Fibroblast of skin of abdomen (primary cell): ENCODE measurements at places on chromosomes 3 and 15.

- DNase-seq, result peak; percentile 20
Observed at GRCh38 chr3:52171514-52172261, 17.5 kb upstream of the POC1A start.

DNA sequence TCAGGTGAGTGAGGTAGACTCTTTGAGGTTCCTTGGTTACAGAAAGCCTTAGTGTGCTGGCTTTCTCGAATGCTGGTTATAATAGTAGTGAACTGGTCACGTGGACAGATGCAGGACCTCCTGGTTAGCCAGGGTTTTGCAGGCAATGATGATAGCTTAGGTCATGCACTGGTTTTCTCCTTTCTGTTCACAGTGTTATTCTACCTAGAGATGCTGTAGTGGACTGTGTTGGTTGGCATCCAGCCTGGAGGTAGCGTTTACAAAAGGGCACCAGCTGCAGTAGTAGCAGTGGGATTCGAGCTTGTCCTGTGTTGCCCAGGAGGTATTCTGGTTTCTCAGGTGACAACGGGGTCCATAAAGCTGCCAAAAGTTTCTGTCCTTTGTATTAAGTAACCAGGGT is 27.0 kb downstream of the PCCB start:
- DNase-seq, result no peak

- DNase-seq, result peak; percentile 72
Observed at GRCh38 chr15:74438721-74439316, 5.1 kb upstream of the SEMA7A start.

- DNase-seq, result no peak
Observed at GRCh38 chr3:135383301-135383700, 582.2 kb upstream of the PPP2R3A start.

DNA sequence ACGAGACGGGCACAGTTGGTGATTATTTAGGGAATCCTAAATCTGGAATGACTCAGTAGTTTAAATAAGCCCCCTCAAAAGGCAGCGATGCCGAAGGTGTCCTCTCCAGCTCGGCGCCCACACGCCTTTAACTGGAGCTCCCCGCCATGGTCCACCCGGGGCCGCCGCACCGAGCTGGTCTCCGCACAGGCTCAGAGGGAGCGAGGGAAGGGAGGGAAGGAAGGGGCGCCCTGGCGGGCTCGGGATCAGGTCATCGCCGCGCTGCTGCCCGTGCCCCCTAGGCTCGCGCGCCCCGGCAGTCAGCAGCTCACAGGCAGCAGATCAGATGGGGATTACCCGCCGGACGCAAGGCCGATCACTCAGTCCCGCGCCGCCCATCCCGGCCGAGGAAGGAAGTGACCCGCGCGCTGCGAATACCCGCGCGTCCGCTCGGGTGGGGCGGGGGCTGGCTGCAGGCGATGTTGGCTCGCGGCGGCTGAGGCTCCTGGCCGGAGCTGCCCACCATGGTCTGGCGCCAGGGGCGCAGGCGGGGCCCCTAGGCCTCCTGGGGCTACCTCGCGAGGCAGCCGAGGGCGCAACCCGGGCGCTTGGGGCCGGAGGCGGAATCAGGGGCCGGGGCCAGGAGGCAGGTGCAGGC is 318.0 kb downstream of the FGF12 start:
- DNase-seq, result peak; percentile 9

DNA sequence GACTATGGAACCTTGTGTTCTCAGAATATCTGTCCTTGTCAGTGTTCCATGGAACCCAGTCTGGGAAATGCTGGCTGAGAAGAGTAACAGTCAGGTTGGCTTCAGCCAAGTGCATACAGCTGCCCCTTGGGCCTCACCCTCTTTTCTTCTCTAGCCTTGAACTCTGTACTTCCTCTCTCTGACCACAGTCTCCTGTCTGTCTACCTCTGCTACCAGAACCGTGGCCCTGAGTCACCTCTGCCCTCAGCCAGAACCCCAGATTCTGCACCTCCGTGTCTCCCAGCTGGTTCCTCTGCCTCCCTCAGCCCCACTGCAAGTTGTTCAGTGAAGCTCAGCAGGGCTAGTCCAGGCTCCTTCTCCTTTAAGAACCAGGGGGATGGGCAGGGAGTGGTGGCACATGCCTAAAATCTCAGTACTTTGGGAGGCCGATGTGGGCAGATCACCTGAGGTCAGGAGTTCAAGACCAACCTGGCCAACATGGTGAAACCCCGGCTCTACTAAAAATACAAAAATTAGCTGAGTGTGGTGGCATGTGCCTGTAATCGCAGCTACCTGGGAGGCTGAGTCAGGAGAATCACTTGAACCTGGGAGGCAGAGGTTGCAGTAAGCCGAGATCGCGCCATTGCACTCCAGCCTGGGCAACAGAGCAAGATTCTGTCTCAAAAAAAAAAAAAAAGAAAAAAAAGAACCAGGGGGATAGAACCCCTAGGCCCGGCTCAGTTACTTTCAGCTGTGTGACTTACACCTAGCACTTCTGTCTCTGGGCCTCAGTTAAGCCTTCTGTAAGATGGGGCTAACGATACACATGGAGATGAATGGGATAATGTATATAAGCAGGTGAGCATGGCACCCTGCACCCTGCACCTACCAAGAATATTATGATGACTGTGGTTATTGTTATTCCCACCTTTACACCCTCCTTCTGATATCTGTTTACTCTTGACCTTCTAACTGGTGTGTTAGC is 24.3 kb upstream of the TATDN2 start:
- DNase-seq, result no peak

DNA sequence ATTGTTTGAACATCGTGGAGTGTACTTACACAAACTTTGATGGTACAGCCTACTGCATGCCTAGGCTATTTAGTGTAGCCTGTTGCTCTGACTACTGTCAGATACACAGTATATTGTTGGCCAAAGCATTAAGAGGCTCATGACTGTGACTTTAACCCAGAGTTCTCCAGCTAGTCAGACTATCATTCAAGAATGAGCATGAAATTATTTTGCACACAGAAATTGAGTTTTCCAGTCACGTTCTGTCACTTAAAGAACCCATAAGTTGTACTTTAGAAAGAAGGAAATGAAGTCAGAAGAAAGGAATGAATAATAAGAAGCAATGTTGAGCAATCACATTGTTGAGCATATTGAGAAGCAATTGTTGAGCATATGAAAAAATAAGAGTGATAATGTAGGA is 37.6 kb upstream of the SLC22A13 start:
- peak; percentile 73 for DNase-seq

GRCh38 chr3:161403251-161403650 is 31.9 kb upstream of the SPTSSB start:
- DNase-seq, result peak; percentile 4

DNA sequence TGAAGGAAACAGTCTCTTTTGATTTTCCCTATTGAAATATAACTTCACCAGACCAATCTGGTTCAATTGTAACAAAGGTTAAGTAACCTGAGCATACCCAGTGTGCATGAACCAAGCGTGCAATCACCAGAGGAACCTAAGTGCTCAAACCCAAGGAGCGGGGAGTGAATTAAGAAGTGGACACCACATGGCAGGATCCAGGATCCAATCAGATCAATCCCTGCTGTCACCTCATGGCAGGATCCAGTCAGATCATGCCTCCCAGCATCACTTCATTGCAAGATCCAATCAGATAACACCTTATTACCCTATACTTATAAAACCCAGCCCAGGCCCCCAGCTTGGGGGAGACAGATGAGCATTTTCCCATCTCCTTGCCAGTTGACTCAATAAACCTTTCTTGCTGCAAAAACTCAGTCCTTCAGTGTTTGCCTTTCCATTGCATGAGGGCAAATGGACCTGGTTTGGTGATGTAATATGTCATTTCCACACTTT is 38.9 kb upstream of the RNU6-1 start:
- DNase-seq, result no peak

DNA sequence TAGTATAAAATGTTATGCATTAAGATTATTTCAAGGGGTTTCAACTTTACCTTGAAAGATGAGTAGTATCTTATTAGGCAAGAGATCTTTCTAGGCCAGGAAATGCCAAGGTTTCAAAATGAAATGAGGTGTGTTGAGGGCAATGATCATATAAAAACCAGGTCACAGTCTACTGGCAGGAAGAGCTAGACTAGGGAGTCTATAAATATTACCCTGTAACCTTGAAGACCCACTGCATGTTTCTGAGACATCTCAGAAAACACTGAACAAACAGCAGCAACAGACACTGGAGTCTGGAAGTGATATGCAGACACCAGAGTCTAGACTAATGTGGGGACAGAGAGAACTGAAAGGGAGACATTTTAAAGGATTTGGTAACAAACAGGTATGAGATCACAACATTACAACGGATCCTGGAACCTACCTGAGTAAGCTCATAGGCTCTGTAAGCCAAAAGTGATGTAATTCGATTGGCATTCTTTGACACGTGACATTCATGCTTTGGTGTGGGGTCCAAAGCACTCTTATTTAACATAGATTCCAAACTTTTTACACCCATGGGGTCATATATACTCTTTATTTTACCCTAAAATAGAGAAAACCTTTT is 15.0 kb downstream of the TASOR start:
- no peak for DNase-seq

- no peak for DNase-seq
Observed at GRCh38 chr15:28243399-28243798, 78.6 kb downstream of the HERC2 start.

- DNase-seq, result peak; percentile 81
Observed at GRCh38 chr15:68149059-68149458, 56.1 kb downstream of the CALML4 start.

DNA sequence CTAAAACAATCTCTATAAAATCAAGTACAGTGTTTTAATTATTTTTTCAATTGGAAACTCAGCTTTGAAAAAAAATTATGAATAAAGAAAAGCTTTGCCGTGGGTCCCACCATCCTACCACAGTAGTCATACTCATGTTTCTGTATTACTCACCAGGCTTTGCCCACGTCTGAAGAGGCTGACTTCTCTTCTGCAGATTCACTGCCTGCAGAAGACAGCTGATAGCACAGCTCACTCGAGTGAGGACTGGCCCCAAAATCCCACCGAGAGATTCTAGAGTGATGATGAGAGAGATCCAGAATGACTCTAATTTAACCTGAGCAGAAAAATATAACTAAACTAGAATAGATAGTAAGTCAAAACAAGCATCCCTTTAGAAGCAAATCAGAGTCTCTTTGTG is 11.9 kb downstream of the C2CD4B start:
- DNase-seq, result no peak

DNA sequence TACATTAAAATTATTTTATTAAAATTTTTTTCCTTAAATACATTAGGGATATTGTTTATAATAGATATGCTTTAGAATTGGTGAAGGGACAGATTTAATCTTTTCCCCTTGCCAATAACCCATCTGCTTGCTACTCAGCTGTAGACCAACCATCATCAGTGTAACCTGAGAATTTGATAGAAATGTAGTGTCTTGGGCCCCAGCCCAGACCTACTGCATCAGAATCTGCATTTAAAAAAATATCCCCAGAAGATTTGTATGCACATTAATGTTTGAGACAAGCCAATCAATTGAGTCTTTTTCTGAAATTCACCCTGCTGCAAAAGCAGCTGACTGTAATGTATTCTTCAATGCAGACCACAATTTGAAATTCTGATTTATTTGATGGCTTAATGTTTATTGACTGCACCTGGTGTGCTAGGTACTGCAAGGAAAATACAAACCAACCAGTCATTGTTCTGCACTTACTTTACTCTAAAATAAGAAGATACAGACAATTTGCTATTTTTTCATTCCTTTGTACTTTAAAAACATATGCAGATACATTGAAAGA is 190.7 kb upstream of the SGO1 start:
- DNase-seq, result no peak

GRCh38 chr3:131690800-131691199 is 188.0 kb upstream of the MRPL3 start:
- DNase-seq, result no peak

GRCh38 chr3:30501526-30501925 is 104.9 kb upstream of the TGFBR2 start:
- DNase-seq, result no peak

GRCh38 chr3:127754411-127755304 is 67.7 kb downstream of the MGLL start:
- DNase-seq, result no peak

- DNase-seq, result no peak
Observed at GRCh38 chr15:100115066-100115710, 226.6 kb downstream of the ADAMTS17 start.

DNA sequence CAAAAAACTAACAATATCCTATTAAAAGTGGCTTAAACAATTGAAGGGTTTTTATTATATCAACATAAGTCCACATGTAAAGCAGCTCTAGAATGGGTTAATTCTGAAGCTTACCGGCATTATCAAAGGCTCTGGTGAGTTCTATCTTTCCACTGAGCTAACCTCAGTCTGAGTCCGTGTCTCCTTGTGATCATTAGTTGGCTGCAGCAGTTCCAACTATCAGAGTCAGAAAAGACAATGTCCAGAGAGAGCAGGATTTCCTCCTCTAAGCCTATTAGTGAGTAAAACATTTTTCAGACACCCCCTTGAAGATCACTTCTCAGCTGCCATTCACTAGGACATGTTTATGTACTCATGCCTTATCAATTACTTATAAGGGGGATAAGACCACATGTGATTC is 49.9 kb downstream of the DHX36 start:
- no peak for DNase-seq

DNA sequence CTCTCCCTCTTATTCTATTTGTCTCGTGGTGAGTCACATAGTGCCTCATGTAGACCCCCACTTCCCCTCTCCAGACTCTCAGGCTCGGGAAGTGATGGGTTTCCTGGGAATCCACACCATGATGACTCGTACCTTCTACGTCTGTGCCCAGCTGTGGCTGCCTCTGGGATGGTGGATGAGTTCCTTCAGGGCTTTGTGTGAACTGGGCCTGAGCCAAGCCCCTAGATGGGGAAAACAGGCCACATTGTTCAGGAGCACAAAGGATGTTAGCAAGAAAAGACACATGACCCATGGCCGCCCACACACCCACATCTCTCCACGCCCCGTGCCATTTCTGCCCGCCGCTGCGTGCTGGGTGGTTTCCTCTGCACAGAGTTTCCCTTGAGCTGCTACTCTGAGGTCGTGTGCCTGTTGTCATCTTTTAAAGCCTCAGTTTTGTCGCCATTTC is 10.5 kb downstream of the ISG20 start:
- peak; percentile 96 for DNase-seq

DNA sequence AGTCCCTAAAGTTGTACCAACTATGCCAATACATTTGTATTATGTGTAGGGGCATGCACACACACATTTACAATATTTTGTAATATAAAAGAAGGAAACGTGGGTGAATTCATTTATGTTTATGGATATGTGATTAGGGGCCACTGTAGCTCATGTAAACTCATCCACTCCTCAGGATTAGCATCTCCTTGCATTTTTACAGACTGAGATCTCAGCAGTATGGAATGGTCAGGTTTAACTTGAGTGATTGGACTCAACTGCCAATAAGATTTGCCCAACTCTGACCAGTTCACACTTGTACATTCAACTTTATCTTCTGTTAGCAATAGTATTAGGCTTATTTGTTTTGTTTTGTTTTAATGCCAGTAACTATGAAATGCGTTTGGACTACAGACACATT is 36.5 kb downstream of the PSMD6 start:
- no peak for DNase-seq

GRCh38 chr3:100753846-100754245 is 44.6 kb downstream of the TFG start:
- no peak for DNase-seq

GRCh38 chr3:87410110-87410509 is 133.7 kb upstream of the POU1F1 start:
- peak; percentile 96 for DNase-seq

GRCh38 chr15:73366766-73367623 is 1.8 kb downstream of the HCN4 start:
- DNase-seq, result no peak
